ENCODE measurements at places on chromosomes 12 and 14. TPM values are rescaled to one million over a fixed set of nuclear protein-coding genes. Genes with fewer than 3 reads are reported as not detected.
A peak's percentile ranks its signal among the peaks of the same experiment; 100 is the strongest.

Gene TAS2R43
- 0.25 TPM for total RNA-seq

- peak; percentile 88 for DNase-seq
Measured at GRCh38 chr12:12398026-12398859, 41.4 kb downstream of the BORCS5 start.

- no peak for DNase-seq
Measured at GRCh38 chr12:89167986-89168385, 184.3 kb downstream of the DUSP6 start.

DNA sequence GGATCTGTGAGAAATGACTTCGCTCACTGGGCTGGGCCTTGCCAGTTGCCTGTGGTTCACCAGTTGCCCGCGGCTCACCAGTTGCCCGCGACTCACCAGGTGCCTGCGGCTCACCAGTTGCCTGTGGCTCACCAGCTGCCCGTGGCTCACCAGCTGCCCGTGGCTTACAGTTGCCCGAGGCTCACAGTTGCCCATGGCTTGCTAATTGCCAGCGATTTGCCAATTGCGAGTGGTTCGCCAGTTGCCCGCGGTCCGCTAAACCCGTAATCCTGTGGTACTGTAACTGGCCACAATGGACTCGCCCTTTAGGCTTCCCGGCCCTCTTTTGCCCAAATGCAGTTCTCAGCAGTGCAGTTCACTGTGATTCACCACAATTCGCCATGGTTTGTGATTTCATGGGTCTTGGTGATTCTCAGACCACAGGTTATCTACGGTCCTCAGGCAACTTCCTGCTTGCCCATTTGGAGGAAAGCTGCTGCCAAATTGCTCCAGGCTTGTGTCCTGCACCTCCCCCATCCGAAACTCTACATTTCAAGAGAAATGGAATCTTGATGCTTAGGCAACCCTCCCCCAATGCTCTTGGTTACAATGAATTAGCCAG lies 15.0 kb upstream of the MEG3 start:
- DNase-seq: peak; percentile 96

Gene ACADS
- total RNA-seq: 9.1 TPM

Gene POTEG
- not detected for total RNA-seq

Gene TSHR
- total RNA-seq: not detected

GRCh38 chr12:20716037-20716436 lies 20.9 kb downstream of the SLCO1C1 start:
- no peak for DNase-seq

Gene LRP6
- 13.0 TPM for total RNA-seq

DNA sequence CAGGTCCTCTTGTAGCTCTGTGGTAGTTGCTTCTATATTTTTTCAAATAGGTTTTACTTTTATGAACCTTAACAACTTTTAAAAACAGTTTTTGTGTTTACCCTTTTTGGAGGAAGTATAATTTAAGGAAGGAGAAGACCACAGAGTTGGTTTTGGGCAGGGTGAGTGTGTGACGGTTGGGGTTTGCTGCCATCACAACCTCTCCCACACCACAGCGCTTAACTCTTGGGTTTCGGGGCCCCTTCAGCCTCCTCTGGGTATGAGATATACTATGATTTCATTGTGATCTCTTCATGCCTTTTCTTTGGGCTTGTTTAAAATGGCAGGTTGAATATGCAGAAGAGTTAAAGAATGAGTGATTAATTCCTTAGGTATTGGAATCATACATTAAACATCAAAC lies 228.7 kb upstream of the CRY1 start:
- DNase-seq: no peak

Gene SLCO1A2
- 0.49 TPM for total RNA-seq

Gene KRT82
- not detected for total RNA-seq

GRCh38 chr12:124498275-124499189 lies 68.9 kb downstream of the NCOR2 start:
- DNase-seq: no peak

Gene KRT74
- not detected for total RNA-seq

GRCh38 chr12:115916910-115917668 lies 360.4 kb downstream of the MED13L start:
- DNase-seq: no peak

DNA sequence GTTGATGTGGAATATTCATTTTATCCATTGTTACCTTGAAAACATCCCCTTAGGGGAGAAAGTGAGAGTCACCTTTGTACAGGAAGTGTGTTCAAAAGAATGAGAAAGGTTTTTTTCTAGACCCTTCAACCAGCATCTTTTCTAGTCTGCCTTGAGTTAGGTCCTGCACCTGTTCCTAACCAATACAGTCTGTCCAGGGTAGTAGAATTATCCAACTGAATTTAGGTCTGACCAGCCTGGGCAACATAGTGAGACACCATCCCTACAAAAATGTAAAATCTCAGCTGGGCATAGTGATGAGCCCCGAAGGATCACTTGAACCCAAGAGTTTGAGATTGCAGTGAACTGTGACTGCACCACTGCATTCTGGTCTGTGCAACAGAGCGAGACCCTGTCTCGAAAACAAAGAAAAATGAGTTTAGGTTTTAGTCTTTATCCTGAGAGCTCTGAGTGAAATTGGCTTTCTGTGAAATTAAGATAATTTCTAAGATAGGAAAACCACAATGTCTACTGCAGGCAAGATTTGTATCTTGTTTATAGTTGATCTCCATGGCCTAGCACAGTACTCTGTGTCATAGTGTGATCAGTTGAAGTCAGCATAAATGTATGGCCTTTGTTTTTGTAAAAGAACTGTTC lies 25.2 kb downstream of the ARHGAP5 start:
- peak; percentile 68 for DNase-seq

DNA sequence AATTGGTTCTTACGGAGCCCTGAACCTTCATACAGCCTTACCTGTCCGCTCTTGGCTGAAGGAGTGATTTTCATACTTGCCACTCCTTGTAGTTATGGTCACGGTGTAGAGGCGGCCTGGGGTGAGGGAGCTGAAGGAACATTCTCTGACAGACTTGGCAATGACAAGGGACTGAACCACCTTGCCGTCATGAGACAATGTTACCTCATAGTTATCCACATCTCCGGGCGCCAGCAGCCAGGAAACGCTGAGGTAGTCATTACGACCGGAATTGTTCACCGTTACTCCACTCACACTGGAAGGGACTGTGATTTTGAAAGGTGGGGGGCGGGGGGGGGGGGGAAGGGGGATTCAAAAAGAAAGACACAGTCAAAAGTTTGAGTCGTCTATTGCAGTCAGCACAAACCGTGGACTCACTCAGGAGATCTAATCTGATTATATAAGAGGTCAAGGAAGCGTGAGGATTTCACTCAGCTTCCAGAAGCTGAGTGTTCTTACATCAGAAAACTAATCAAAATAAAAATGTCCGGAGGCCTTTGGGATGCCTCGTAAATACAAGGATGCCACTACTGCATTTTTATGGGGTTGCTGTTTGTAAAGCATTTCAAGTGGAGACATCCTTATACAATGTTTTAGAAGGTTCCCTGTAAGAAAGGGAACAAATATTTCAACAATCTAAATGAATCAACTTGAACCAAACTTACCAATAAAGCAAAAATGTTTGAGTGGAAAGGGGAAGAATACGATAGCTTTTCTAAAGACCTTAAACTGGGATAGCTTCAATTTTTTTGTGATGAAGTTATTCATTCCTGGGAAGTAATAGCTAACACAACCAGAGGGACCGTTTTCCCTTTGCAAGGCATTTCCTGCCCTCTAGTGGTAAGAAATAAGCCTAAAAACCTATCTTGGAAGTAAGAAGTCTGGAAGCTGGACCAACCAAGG lies 60.6 kb downstream of the PTPRB start:
- DNase-seq: peak; percentile 75

DNA sequence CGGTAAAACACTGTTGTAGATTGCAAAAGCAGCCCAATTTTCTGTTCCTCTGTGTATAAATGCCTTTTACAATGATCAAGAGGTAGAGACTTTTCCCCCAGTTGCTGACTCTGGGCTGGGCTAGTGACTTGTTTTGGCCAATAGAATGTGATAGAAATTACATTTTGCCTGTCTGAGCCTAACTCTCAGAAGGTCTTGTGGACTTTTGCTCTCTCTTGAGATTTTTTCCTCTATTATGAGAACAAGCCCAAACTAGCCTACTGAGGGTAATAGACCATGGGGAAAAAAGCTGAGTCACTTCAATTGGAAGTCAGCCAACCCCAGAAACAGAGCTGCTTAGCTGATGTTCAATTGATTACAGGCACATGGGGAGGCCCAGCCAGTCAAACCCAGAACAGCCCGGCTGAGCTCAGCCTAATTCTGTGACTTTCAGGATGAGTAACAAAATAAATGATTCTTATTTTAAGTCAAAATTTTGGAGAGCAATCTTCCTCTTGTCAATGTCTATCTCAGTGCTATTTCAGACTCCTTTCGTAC lies 61.4 kb downstream of the MYF5 start:
- DNase-seq: peak; percentile 79

Gene LMNTD1
- total RNA-seq: 2.2 TPM

Gene LIN7A
- total RNA-seq: 1.3 TPM

Measured in M059J (cell line).